ENCODE measurements at places on chromosomes 2 and 18.
A peak's percentile ranks its signal among the peaks of the same experiment; 100 is the strongest.

DNA sequence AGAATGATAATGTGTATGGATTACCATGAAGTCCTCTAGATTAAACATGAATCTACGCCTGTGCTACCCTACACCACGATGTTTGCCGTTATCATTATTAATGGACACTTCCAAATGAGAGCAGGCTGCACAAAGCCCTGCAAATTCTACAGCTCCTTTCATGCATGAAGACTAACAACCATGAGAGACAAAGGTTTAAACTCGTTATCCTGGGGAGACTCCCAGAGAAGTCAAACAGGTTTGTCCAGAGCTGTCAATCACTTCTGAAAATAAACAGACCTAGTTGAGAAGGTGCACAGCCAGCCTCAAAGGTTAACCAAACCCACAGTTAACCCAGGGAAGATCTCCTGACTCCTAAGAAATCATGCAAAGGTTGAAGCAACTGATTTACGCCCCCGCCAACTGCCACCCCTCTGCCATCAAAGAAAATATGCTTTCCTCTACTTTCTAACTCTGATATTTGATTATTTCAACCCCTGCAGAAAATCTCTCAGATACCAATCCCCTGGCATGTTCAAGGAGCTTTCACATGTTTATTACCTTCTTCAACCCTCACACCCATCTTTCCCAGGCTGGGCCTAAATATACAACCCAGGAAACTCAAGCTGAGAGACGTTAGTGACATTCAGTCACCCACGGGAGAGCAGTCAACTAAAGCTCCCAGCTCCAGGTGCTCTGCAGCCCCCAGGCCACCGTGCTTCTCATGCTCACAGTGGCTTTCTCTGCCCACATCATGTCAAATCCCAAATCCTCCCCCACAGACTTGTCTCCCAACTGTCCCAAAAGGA lies 35.9 kb downstream of the MYO5B start:
- peak; percentile 84 for DNase-seq

DNA sequence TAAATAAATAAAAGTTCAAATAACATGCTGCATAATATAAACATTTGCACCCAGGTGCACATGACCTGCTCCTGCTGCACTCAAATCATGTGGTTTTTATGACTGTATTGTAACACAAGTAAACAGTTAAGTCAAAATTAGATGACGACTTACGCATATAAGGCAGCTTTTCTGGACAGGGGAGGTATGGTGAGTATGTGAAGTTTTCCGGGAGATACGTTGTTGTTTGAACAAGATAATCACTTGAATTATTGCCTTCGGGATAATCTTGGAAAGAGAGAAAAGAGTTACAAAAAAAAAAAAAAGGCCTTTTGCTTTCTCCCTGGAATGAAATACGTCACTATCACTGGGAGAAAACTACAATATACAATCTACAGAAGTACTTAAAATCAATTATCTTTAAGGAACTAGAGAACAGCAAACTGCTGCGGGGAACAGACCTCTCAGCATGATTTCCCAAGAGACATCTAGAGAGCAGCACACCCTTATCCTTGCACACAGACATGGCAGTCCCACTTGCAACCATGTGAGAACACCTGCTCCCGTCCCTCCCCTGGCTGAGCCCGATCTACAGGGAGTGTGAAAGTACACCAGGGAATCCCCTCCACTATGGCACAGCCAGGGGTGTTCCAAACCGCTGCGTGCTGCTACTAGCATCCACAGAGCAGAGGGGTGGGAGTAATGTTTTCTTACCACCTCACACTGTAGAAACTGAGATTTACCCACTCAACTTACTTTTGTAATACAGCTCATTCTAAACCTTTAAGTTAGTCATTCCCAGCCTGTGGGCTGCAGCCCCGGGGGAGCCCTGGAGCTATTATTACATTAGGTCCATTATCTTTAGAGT lies 26.3 kb downstream of the B4GALT6 start:
- peak; percentile 66 for DNase-seq

- DNase-seq, result no peak
Observed at GRCh38 chr2:150282357-150282756, 205.1 kb downstream of the RND3 start.

GRCh38 chr2:144166743-144167142 lies 353.2 kb downstream of the ZEB2 start:
- no peak for DNase-seq

- no peak for DNase-seq
Observed at GRCh38 chr2:73254343-73255006, 20.4 kb downstream of the CCT7 start.

DNA sequence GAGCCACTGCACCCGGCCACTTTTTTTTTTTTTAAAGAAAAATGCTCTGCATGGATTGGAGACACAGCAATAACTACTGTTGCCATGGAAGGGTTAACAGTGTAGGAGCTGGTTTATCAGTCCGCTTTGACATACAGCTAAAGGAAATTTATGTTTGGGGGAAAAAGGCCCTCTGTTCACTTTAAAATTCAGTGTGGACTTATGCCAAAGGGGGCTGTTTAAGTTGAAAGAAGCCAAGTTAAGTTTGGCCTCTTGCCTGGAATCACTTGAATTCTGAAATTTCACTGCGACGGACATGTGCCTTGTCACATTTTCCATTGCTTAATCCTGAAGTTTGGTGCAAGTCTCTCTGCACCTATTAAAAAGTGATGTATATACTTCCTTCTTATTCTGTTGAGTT lies 3.1 kb downstream of the KCNE4 start:
- peak; percentile 49 for DNase-seq

- DNase-seq, result no peak
Observed at GRCh38 chr18:57889841-57890240, 86.7 kb upstream of the ATP8B1 start.

GRCh38 chr2:164314148-164314547 lies 307.1 kb downstream of the GRB14 start:
- peak; percentile 11 for DNase-seq

- no peak for DNase-seq
Observed at GRCh38 chr2:181334158-181334826, 122.9 kb upstream of the ITGA4 start.

DNA sequence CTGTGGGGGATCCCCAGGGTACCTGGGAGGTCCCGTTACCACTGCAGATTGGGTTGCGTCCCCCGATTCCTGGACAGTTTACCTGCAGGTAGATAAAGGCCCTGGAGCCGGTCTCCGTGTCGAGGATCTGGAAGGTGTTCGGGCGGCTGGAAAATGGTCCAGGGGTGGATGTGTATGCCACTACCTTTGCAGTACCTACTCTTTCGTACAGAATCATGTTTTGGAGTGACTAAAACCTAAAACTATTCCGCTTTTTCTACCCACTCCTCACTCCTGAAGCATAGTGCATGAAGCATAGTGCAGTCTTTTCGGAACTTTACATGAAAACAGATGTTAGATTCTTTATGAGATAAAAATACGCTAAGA lies 418 bp downstream of the WDR75 start:
- DNase-seq, result no peak

DNA sequence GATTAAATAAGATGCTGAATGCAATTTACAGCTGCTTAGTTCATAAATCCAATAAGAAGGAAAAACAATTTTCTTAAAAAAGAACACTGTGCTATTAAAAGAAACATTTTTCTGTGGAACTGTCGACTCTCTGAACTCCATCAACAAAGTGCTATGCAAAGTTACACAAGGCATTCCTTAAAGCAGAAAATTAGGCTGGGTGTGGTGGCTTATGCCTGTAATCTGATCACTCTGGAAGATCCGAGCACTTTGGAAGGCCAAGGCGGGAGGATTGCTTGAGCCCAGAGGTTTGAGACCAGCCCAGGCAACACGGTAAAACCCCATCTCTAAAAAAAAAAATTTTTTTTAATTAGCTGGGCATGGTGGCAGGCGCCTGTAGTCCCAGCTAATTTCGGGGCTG lies 13.0 kb downstream of the MCM6 start:
- no peak for DNase-seq

- no peak for DNase-seq
Observed at GRCh38 chr18:8839281-8839680, 133.9 kb downstream of the MTCL1 start.

GRCh38 chr2:236783417-236784020 lies 213.9 kb downstream of the ACKR3 start:
- DNase-seq, result no peak

GRCh38 chr18:5942591-5942990 lies 47.3 kb upstream of the TMEM200C start:
- DNase-seq, result no peak

GRCh38 chr2:29544917-29545316 lies 376.5 kb downstream of the ALK start:
- DNase-seq, result no peak

- no peak for DNase-seq
Observed at GRCh38 chr18:29430416-29430815, 1253.5 kb upstream of the CDH2 start.

GRCh38 chr2:174717916-174718315 lies 46.4 kb downstream of the CHRNA1 start:
- no peak for DNase-seq
